ENCODE measurements at places on chromosomes 13 and 19.

DNA sequence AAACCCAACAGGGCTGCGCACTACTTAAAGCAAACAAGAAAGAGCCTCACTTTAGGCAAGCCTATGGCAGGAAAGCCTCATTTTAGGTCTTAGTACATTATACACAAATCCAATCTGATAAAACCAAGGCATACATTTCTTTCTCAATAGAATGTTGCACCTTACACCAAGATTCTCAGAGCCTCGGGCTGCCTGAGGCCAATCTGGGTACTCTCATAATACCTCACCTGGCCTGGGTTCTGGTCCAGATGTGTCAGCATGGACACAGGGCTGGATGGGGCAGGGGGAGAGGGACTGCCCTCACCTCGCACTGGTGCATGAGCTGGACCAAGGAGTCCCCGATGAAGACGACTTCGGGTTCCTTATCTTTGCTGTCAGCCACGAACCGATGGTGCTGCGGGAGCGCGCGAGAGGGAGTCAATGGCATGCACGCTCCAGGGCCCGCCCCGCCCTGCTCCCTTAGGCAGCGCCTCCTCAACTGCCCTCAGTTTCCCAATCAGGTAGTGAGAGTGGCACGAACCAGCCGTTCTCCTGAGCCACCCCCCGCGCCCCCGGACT lies at the start of gene PRR19:
TSS of gene PRR19 (plus strand) at position 487 of the 558 bp plus-strand sequence. CDS start 7,453 bp downstream, outside the sequence.
- DNase-seq = no peak

GRCh38 chr19:18763674-18764590 lies 27.2 kb downstream of the COMP start:
- no peak for DNase-seq

GRCh38 chr19:1052349-1052975 lies 12.6 kb downstream of the ABCA7 start:
- DNase-seq = no peak

GRCh38 chr13:50303963-50304721 lies 288.9 kb downstream of the KCNRG start:
- DNase-seq = no peak

DNA sequence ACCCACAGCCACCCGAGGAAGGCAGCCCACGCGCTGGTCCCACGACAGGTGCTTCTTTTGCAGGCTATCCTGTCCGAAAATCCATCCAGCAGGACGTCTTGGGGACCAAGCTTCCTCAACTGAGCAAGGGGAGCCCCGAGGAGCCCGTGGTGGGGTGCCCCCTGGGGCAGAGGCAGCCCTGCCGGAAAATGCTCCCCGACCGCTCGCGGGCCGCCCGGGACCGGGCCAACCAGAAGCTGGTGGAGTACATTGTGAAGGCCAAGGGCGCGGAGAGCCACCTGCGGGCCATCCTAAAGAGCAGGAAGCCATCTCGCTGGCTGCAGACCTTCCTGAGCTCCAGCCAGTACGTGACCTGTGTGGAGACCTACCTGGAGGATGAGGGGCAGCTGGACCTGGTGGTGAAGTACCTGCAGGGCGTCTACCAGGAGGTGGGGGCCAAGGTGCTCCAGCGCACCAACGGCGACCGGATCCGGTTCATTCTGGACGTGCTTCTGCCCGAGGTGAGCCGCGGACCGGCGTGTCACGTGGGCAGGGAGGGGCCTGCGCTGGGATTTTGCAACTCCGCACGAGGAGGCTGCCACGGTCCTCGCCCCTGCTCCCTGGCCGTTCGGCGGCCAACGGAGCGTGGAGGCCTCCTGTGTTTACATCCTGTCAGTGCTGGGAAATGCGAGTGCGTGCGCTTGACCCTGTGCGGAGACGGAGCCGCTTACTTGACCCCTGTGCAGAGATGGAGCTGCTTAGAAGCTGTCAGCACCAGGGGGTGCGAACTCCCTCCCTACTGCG lies 12.9 kb upstream of the NDUFS7 start:
- DNase-seq = no peak

DNA sequence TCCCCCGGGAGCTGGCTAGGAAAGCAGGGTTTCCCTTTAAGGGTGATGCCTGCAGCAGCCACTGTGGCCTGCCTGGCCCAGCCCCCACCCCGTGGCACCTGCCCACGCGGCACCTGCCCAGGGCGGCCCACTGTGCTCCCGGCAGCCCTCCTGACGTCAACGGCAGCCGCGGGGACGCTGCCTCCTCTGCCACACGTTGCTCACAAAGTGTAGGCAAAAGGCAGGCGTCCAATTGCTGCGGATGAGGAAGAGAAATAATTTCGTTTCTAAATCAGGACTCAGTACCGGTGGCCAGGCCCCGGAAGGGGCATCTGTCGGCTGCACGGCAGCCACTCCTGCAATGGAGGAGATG lies 122.3 kb downstream of the URI1 start:
- no peak for DNase-seq

DNA sequence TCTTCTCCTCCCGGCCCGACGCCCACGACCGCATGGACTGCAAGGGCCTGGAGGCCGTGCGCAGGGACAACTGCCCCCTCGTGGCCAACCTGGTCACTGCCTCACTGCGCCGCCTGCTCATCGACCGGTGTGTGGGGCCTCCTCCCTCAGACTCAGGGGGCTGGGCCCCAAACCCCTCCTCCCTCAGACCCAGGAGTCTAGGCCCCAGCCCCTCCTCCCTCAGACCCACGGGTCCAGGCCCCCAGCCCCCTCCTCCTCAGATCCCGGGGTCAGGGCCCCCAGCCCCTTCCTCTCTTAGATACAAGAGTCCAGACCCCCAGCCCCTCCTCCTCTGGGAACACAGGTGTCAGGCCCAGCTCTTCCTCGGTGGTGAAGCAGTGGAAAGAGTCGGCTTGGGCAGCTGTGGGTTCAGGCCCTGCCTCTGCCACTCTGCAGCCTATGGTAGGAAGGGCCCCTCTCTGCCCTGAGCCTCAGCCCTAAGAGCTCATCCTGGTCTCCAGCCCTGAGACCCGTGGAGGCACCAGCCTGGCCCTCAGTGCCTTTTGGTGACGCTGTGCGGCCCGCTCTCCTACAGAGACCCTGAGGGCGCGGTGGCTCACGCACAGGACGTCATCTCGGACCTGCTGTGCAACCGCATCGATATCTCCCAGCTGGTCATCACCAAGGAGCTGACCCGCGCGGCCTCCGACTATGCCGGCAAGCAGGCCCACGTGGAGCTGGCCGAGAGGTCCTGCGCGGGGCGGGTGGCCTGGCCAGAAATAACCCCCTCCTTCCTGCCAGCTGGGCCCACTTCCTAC lies 3.7 kb upstream of the SPIB start:
- peak; percentile 68 for DNase-seq

- DNase-seq = no peak
Observed at GRCh38 chr19:595326-596262, 5.9 kb downstream of the HCN2 start.

- no peak for DNase-seq
Observed at GRCh38 chr13:110257408-110257807, 49.5 kb downstream of the COL4A1 start.

- DNase-seq = no peak
Observed at GRCh38 chr13:81001828-81002385, 661.0 kb upstream of the SPRY2 start.

DNA sequence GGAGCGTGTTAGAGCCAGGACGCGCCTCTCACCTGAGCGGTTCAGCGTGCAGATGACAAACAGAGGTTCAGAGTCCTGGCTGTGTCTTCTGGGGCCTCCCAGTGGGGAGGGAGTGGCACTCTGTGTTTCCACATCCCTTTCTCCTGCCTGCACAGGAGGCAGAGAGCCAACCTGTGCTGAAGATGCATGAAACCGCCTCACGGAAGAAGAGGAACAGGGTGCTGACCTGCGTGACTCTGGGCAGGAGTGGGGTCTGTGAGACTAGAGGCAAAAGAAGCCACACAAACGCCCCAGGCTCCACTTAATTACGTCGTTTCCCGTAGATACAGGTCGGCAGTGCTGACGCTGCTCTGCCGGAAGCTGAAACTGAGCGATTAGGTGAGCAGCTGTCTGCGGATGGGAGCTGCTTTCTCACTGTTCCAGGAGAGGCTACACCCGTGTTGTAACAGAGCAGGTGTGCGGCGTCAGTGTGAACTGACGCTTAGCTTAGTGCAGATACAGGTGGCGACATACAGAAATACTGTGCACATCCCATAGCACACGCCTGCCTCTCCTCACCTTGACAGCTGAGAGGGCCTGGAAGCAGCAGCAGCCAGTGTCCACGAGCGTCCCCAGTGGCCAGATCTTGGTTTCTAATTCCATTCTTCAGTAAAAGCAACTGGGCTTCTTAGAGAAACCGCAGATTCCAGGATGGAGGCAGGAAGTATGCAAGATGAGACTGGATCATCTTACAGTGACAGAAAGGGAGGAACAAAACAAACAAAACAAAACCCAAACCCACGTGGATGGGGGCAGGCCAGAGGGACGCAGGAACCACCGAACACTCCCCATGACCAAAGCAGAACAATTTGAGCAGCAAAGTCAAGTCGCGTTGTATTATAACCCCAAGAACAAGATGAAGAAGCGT lies 37.7 kb upstream of the MCF2L start:
- no peak for DNase-seq

DNA sequence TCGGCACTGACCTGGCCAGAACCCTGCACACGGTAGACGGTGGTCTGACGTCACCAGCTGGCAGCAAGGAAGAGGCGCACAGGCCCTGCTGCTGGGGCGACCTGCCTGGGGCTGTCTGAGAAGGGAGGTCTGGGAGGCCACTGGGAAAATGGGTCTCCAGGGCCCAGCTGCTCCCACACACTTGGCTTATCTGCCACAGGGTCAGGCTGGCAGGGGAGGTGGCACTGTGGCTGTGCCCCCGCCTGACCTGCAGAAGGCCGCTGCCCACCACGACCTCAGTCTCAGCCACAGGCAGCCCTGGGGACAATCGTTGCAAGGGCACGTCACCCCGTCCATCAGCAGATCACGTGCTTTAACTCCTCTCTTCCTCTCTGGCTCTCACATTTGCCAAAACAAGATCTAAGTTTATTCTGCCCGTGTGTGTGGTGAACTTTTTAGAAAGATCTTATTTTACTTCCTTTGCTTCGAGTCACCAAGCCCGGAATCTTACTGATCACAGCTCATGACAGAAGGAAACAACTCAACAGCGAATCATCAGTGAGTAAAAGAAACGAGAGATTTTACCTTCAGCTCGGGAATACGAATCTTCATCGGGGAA lies 45.2 kb upstream of the RANBP3 start:
- DNase-seq = no peak

DNA sequence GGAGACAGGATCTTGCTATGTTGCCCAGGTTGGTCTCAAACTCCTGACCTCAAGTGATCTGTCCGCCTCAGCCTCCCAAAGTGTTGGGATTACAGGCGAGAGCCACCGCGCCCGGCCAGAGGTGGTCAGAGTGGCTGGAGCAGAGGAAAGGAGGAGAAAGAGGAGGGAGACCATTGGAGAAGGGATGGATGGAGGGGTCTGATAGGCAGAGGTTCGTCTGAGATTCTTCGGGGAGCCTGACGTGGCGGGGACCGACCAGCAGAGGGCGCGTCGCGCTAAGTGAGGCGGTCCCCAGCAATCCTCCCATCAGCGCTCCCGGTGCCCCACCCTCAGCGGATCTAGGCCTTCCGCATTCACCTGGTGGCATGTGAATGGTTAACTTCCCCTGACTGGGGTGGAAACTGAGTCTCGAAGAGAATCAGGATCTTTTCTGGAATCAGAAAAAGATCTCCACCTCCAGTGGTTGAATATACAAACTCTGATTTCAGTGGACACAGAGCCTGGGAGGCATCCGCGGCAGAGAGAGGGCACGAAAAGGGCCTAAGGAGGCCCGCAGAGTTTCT lies 8.8 kb downstream of the GTPBP3 start:
- peak; percentile 76 for DNase-seq

- DNase-seq = no peak
Observed at GRCh38 chr19:6228551-6229215, 51.1 kb downstream of the MLLT1 start.

All from activated T-cell treated with anti-CD3 and anti-CD28 coated beads for 1 hour (primary cell).